ENCODE measurements at places on chromosomes 3 and 15.
A peak's percentile ranks its signal among the peaks of the same experiment; 100 is the strongest.

GRCh38 chr3:53103397-53104296 lies 26.6 kb downstream of the RFT1 start:
- DNase-seq, result no peak

DNA sequence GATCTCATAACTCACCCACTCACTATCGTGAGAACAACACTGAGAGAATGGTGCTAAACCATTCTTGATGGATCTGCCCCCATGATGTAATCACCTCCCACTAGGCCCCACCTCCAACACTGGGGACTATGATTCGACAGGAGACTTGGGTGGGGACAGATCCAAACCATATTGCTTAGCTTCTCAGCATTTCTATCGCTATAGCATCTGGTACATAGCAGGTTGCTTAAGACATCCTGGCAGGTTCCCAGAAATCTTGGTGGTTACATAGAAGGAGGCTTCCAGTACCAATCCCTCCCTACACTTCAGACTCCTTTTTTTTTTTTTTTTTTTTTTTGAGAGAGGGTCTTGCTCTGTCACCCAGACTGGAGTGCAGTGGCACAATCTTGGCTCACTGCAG lies 487.8 kb downstream of the EDEM1 start:
- DNase-seq, result no peak

- DNase-seq, result no peak
Measured at GRCh38 chr15:65653341-65653740, 31.6 kb downstream of the SLC24A1 start.

- no peak for DNase-seq
Measured at GRCh38 chr3:7241584-7242302, 380.8 kb downstream of the GRM7 start.

GRCh38 chr3:146498002-146498736 lies 28.8 kb upstream of the PLSCR2 start:
- no peak for DNase-seq

GRCh38 chr3:78066287-78066686 lies 1026.4 kb downstream of the ROBO2 start:
- no peak for DNase-seq

DNA sequence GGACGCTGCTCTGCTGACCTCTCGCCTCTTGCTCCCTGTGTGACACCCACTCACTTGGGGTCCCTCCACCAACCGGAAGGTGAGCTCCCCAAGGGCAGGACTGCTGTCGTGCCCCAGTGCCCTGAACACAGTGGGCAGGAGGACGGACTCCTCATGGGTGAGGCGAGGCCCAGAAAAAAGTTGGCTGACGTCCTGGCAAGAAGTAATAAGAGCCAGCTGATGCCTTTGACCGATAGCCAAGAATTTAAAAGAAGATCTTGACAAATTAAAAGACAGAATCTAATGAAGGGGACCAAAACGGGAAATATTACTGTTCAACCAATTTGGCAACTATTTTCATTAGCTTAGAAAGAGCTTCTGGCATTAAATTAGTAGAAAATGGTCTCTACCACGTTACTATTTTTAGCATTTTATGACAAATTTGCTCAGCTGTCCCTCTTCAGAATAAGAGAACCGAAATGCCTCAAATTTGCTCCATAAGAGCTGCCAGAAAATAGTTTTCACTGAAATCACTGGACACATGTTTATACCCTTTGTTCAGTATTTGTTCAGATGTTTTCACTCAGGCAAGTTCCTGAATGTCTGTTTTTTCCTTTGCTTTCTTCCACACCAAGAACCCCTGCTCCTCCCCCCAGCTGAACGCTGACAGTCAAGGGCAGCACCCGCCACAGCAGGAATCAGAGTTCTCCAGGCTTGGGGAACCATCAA lies 60.5 kb downstream of the XXYLT1 start:
- no peak for DNase-seq

DNA sequence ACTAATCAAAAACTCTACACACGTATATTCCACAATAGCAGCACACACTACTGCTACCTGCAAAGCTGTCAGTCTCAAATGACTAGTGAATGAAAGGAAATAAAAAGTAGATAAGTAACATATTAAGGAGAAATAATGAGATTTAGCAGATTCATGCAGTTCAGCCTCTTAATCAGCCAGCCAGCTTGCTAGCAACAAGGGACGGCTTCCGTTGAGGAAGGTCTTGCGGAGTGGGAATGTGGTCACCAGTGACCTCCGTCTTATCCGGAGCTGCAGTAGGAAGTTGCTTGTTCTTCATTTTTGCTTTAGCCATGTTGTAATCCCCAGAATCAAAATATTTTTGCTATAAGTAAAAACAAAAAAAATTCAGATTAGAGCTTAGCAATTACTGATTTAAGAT lies 17.1 kb downstream of the ARPP19 start:
- DNase-seq, result no peak

GRCh38 chr15:72198356-72199204 lies 993 bp upstream of the GRAMD2A start:
- DNase-seq, result no peak

- no peak for DNase-seq
Measured at GRCh38 chr3:171940151-171940649, 97.1 kb downstream of the TMEM212 start.

DNA sequence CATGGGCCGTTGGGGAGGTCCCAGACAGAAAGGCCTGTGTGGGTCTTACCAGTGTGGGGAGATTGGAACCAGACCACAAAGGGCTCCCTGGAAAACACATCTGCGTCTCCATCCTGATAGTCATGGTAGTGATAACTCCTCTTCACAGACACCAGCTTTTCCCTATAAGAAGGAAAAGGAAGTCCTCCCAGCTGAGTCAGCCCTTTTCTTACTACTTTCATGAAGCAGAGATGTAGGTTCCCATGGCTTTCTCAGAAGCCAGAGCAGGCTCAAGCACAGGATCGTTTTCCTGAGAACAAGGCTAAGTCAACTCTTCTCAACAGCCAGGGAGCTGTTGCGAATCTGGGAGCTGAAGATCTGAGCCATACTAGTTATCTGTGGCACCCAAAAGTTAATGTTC lies 6.1 kb downstream of the DNASE1L3 start:
- DNase-seq, result no peak

DNA sequence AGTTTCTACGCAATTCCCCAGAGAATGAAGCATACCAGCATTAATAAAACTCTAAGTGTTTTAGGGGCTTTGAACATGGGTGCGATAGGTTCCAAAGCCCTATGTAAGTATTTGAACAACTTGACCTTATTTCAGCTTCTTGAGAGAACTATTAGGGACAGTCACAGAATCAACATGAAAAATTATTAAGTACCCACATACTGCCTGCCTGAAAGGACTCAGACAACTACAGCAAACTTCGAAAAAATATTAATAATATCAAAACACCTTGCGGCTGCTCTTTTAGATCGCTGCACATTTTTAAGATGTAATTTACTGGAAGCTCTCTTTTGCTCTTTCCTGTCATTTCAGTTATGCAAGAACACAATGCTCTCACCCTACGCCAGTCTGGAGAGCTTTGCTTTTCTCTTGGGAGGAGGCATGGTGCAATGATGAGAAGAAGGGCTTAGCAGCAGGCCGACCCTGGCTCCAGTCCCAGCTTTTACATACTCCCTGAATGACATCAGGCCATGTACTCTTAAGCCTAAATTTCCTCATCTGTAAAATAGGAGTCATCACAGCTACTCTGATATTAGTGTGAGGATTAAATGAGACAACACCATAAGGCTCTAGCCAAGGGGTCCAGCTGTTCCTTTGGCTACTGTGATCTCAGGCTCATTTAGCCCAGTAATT lies 640.7 kb downstream of the FHIT start:
- DNase-seq, result no peak

- no peak for DNase-seq
Measured at GRCh38 chr3:88312256-88312655, 162.5 kb downstream of the C3orf38 start.

- DNase-seq, result no peak
Measured at GRCh38 chr15:98699591-98700424, 51.5 kb downstream of the IGF1R start.

DNA sequence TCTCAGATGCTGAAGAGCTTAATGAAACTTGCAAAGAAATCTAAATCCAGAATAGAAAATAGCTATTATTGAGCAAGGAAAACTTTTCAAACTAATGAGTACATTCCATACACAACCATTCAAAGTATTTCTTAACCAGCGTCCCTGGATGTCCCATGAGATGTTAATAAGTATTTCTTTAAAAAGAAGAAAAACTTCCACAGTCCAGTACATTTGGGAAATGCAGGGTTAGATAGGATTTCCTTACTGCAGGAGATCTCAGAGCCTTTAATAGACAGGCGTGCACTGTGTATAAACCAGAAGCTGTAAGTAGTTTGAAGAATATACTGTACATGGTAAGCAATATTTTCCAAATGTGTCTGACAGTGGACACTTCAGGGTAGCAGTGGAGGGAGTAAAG lies 29.6 kb upstream of the BHLHE40 start:
- DNase-seq, result no peak

DNA sequence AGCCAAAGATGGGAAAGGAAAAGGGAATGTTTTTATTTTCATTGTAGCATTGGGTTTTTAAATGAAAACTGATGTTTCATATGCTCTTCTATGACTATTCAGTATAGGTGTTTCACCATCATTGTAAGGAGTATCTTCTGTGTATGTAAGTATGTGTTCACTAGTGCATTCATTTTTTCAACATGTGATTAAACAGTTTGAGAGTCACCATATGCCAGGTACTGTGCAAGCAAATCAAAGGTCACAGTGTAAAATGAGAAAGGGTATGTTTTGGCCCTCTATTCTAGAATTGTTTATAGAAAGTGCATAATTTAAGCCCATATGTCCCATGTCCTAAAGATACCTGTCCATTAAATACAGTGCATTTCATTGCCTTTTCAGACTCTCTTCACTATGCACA lies 207.2 kb downstream of the ZBTB20 start:
- no peak for DNase-seq

DNA sequence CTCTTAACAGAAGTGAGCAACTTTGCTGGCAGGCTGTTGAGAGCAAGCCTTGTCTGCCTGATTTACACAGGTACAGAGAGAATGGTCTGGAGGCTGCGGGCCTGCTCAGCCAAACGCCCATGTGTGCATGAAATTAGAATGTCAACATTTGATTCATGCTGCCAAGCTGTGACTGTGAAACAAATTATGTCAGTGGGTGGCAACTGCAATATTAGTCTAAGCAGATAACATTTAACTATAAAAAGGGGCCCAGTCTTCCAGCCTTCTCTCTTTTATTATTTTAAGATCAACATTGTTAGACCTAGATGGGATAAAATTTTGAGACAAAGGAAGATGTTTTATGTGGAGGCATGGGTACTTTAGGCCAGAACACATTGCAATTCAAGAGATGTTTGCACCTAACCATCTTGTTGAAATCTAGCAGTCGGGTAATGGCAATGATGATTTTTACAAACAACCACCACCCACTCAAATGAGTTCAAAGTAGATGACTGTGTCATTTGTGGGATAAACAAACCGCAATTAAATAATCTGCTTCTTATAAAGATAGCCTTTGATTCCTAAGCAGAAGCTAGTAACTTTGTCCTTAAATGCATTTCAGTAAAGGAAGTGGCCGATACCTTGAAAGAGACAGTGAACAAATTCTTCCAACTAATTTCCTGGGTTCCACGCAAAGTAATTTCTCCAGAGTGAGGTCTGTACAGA lies 70.2 kb downstream of the FOXB1 start:
- DNase-seq, result peak; percentile 4

DNA sequence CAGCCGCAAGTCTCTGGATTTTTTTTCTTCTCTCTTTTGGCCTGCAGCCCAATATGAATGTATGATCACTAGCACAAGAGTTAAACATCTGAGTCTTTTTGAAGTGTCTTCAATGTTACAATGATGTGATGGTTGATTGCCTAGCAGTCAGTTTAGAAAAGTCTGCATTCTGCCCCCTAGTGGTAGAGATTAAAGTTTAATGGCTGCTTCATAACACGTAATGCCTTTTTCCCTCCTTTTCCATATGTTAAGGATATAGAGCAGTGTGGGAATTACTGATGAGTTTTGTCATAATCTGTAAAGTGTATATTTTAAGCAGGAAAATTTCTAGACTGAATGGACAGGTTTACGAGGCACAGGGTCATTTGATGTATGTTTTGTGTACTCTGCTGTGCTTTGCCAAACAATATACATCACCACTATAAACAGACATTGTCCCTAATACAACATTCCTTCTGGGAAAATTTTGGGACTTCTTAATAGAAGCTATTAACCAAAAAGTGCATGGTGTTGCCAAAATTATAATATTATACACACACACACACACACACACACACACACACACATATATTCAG lies 1038.5 kb upstream of the NR2F2 start:
- peak; percentile 13 for DNase-seq

GRCh38 chr3:163576314-163576713 lies 1502.0 kb downstream of the SI start:
- no peak for DNase-seq

GRCh38 chr3:45119824-45120358 lies 26.3 kb downstream of the CDCP1 start:
- DNase-seq, result no peak

DNA sequence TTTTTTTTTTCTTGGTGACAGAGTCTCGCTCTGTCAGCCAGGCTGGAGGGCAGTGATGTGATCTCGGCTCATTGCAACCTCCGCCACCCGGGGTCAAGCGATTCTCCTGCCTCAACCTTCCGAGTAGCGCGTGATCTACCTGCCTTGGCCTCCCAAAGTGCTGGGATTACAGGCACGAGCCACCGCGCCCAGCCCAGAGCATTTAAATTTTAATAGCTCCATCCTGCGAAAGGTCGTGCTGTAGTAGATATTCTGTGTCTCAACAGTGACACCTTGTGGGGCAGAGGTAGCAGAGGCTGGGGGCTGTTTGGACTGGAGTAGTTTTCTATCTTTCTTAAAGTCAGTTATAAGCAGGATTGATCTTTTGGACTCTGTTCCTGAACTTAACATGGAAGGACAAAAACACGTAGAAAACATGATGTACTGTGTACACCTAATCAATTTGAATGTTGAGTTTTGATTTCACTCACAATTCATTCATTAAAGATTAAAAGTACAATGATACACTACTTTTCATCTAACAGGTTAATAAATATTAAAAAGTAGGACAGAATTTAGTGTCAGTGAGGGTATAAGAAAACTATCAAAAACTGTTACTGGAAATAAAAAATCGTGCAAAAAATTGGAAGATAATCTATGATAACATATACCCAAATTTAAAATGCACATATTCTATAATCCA lies 11.0 kb upstream of the PDCD6IP start:
- DNase-seq, result peak; percentile 65

DNA sequence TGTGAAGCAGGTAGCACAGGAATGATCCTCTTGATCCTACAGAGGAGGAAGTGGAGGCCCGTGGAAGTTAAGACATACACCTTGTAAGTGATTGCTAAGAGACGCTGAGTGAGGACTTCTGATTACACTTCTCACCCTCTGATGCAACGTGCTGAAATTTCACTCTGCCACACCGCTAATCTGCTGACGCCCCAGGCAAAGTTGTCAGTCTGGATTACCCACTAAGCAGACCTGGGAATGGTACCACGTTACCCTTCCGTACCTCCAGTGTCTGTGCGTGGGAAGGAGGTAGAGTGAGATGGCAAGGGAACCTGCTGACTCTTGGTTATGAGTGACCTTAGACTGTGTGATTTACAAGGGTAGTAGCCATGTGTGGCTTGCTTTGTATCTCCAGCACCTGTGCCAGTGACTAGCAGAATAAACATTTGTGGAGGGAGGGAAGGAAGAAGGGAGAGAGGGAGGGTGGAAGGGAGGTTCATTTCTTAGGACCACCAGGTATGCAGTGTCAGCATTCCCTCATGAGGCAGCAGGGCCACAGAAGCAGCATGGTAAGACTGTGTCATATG lies 115.0 kb downstream of the ALDH1A2 start:
- no peak for DNase-seq

- DNase-seq, result peak; percentile 70
Measured at GRCh38 chr3:15637131-15637951, 35.8 kb downstream of the BTD start.

Measured in cerebellum (tissue), 4 donors.